ENCODE measurements at places on chromosomes 4 and X.

DNA sequence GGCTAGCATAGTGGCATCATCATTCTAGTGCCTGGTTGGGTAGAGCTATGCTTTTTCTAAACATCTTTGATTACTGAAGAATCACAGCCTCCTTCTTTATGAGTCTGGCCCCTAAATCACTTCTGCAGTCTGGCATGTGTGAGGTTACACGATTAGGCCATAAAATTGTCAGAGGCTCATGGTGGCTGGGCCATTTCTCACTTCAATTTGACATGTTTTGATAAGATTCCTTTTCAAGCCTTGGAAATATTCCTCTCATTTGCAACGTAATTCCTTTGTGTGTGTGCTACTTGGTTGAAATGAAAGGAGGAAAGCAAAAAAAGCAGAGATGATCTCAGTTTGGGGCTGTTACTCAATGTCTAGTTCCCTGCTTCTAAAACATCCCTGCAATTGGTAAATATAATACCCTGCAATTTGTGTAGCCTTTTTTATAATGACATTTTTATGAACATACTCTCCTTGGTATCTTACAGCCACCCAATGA lies 6.2 kb downstream of the CCKAR start:
- no peak for DNase-seq

- no peak for DNase-seq
Observed at GRCh38 chr4:38695809-38696208, 31.8 kb downstream of the KLF3 start.

DNA sequence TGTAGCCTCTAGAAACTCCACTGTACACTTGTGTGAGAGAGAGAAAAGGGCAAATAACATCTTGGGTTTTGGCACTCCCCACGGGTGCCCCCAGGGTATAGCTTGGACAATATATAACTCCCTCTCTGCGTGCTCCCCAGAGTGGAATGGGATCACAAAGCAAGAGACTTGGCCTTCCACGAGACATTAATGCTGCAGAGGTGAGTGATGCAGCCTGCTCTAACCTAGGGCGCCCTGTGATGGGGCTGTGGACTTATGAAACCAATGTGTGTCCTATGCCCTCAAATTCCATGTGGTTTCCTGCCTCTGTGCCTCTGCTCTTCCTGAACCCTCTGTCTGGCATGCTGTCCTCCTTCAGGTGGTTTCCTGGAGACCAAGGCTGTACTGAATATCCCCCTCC lies 22.0 kb upstream of the FAM9C start:
- DNase-seq, result no peak

GRCh38 chr4:176810481-176811249 lies 17.9 kb upstream of the VEGFC start:
- DNase-seq, result no peak

DNA sequence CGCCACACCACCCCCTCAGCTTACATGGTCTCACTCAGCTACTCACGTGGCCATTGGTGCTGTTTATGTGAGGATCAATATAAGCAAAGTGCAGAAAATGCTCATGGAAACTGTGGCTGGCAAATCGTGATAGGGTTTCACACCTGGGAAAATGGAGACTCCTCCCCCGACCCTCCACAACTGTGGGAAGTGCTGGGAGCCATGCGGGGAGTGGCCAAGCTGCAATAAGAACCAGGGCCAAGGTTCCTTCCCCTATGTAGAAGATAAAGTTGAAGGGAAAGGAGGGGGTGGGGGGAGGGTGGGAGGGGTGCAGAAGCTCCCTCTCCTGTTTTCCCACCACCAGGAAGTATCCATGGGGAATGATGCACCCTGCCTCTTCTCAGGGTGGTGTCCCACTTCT lies 145.5 kb upstream of the MAMLD1 start:
- DNase-seq, result no peak

GRCh38 chrX:12685541-12685940 lies 105.7 kb upstream of the PRPS2 start:
- no peak for DNase-seq

GRCh38 chr4:66273110-66273509 lies 602.8 kb upstream of the EPHA5 start:
- DNase-seq, result no peak

GRCh38 chr4:110840221-110840654 lies 217.4 kb upstream of the PITX2 start:
- DNase-seq, result no peak

DNA sequence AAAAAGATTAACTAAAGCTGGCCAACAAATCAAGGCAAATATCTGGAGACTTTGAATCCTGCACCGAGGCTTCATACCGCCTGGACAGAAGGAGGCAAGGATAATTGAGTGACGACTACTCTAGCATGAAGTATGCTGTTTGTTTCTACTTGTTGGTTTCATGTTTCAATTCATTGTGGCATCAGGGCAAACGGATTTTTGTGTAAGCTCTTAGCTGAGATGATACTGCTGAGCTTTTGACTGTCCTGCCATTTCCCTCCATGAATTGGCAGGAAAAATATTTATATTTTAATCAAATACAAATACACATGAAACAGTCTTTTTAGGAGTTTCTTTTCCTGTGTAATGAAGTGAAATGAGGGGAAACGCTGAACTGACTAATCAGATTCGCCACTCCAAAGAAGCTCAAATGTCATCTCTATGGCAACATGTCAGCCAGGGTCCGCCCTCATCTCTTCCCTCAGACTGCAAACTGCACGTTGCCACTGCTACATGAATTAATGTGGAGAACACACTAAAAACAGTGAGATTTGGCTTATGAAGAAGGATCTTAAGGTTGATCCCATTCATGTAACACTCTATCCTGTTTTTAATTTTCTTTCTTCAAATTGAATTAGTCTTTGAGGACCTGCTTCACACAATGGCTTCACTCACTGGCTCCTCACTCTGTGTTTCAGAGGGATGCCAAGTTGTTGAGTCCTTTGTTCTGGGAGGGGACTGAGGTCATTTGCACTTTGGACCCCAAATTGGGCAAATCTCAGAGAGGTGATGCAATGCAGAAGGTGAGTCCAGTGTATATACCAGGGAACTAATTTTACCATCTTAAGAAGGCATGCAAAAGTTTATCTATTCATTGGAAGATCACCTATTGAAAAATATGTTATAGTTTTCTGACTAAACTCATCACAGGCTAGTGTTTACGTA lies 149.6 kb upstream of the MID1 start:
- no peak for DNase-seq

DNA sequence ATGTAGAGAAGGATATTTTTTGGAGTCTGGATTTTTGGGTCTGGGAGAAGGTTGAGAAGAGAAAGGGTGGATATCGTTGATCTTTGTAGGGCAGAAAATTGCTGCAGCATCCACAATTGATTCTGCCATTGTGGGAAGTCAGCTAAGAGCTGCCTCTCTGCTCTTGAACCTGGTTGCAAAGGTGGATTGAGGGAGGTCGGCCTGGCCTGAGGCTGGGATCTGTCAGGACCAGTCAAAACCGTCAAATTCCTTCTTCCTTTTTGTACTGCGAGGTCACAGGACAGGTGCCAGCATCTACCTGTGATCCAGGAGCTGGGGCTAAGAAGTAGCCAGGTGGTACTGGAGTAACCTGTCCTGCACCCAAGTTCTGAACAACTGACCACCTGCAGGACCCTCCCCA lies 93.7 kb downstream of the SHOX start:
- DNase-seq, result no peak

- no peak for DNase-seq
Observed at GRCh38 chr4:6380746-6381410, 91.5 kb downstream of the PPP2R2C start.

- DNase-seq, result no peak
Observed at GRCh38 chr4:181757098-181757497, 486.1 kb upstream of the TENM3 start.

DNA sequence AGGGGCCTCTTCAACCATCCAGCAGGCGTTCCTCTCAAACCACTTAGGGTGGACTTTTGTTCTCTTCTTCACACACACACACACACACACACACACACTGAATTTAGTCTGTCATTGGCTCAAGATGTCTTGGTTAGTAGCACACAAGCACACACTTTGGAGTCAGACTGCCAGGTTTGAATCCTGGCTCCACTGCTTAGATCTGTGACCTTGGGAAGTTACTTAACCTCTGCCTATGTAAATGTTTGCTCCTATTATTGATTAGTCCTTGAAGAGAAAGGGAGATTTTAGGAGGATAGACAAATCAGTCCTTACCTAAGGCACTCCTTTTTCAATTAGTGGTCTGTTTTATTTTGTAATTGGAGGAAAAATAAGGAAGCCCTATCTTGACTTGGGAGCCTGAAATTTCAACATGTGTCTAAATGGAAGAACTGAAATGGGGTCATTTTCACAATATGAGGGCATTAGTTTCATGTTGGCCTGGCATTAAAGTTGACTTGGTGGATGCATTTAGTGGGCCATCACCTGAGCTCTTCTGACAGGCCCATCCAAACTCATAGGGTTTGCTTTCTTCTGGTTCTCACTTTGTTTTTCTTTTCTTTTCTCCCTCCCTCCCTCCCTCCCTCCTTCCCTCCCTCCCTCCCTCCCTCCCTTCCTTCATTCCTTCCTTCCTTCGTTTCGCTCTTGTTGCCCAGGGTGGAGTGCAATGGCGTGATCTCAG lies 13.3 kb upstream of the TMEM131L start:
- DNase-seq, result no peak

DNA sequence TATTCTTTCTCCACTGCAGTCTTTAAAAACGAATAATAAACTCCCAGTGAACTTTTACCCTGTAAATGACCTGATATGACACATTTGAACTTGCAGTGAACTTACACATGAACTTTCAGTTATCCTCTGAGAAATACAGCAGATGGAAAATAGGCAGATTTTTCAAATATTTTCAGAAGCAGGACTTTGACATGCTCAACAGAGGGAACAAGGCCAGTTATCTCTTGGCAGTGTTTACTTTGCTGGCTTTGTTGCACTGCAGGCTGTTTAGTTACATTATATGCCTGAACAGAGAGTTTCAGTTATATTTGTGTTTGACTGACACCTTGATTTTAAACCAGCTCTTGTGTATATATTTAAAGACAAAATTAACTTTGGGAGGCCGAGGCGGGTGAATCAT lies 47.6 kb upstream of the FGG start:
- DNase-seq, result no peak

DNA sequence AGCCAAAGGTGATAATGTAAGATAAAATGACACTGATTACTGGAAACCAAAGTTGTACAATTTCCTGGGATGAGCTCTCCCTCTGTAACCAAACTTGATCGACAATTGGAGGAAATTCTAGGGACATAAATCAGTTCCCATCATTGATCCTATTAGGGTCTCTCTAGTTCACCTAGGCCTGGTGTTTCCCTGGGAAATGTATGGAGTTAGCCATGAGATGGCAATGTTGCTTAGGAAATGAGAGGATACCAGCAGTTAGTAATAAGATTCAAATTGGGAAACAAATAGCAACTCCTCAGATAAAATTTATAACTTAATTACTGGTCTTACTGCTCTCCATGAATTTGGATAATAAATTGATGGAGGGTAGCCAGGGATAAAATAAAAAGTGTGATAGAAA lies 52.2 kb downstream of the SPATA18 start:
- DNase-seq, result no peak

DNA sequence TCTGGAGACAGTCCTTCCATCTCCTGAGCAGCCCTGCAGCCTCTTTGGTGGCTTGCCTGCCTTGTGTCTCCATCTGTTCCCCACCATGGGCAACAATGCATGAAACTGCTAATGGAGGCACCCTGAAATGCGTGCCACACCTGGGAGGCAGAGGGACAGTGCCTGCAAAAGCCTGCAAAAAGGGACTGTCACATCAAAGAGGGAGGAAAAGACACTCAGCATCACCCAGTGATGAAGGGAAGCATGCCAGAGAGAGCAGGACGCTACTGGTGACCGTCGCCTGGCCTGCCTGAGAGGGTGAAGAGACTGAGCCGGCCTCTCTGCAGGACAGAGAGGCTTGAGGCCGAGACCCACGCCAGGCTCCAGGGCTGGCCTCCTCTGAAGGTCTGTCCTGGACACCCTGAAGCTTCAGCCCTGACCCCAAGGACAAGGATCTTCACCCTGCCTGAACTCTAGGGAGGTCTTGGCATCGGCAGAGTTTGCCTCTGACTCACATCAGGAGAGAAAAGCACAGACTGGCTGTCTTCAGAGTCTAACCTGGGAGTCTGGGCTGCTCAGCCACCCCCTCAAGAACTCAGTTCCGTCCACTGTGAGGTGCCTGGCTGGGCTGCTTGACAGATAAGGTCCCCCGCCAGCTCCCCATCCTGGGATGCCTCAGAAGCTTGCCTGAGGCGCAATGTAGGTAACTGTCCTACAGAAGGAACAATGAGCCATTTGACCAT lies 8.1 kb downstream of the ACSL1 start:
- DNase-seq, result no peak

GRCh38 chr4:2226261-2226660 lies 15.7 kb downstream of the HAUS3 start:
- DNase-seq, result no peak

DNA sequence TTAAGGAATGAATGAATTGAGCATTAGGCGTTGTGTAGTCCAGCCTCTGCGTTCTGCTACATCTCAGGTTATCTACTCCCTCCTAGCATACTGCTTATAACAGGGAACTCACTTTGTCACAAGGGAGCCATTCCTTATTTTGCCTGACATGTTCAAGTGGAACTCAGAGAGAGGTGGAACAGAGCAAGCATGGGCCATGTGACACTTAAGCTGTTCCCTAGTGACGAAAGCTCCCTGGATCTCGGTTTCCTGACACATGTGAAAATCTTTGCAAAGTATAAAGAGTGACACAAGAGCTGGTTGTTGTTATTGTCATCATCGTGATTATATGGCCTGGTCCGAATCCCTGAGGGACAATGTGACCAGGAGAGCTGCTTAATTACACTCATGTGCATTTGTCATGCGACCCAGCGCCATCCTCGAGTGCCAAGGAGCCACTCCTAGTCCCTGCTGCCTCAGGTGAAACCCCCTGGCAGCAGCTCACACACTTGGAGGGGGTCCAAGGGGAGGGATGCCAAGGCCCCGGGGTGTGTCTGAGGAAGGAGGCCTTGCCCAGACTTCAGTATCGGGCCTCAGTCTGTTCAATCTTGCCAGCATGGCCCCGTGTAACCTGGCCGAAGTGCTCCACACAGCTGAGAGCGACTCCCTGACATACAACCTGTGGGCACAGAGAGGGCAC lies 98.5 kb upstream of the MAP3K15 start:
- no peak for DNase-seq

DNA sequence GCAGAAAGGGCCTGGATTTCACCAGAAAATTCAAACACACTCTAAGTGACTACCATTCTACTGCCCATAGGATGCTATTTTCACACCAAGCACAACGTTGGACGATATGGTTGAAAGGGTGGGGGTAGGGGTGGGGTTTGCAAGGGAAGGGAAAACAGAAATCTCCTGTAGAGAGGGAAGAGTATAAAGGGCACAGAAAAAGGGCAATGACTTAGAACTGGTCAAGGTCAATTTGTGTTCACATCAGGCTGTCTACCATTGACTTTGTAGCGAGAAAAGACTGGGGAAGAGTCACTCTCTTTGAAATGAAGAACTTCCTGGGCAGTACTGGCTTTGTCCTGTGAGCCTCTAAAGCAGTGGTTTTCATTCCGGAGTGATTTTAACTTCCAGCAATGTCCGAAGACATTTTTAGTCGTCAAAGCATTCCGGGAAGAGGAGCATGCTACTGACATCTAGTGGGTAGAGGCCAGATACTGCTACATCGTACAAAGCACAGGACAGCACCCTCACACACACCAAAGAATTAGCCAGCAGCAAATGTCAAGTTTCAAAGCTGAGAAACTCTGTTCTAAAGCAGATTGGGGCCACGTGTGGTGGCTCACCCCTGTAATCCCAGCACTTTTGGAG lies 48.4 kb upstream of the SLC7A3 start:
- DNase-seq, result no peak
